ENCODE measurements at places on chromosomes 2 and 18. TPM values are rescaled to one million over a fixed set of nuclear protein-coding genes. Genes with fewer than 3 reads are reported as not detected.

RTKN gene
- 24.6 TPM for total RNA-seq

PER2 gene
- total RNA-seq, result 21.1 TPM

DNA sequence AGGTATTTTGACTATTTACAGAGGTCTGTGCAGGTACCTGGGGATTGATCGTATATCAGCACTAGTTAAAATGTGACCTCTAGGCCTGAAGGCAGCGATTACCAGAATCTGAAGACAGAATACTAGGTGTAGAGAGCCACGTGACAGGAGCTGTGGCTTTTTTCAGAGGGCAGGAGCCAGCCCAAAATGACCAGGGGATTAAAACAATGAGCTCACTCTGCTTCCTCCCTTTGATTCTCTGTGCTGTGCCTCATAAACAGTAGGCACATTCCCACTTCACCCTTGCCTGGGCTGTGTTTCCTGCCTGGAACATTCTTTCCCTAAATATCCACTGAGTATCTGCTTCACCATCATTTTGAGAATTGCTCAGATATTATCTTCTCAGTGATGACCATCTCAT, 15.2 kb downstream of the ITGAV start:
- no peak for DNase-seq

MGAT4A gene
- total RNA-seq, result 20.6 TPM

- no peak for DNase-seq
Measured at GRCh38 chr2:235171550-235172031, 219.8 kb downstream of the SH3BP4 start.

KLHL41 gene
- total RNA-seq, result 0.49 TPM

GRCh38 chr2:160006475-160006874, 55.9 kb downstream of the PLA2R1 start:
- no peak for DNase-seq

GRCh38 chr2:154709215-154709614, 10.7 kb downstream of the KCNJ3 start:
- DNase-seq, result no peak

DNA sequence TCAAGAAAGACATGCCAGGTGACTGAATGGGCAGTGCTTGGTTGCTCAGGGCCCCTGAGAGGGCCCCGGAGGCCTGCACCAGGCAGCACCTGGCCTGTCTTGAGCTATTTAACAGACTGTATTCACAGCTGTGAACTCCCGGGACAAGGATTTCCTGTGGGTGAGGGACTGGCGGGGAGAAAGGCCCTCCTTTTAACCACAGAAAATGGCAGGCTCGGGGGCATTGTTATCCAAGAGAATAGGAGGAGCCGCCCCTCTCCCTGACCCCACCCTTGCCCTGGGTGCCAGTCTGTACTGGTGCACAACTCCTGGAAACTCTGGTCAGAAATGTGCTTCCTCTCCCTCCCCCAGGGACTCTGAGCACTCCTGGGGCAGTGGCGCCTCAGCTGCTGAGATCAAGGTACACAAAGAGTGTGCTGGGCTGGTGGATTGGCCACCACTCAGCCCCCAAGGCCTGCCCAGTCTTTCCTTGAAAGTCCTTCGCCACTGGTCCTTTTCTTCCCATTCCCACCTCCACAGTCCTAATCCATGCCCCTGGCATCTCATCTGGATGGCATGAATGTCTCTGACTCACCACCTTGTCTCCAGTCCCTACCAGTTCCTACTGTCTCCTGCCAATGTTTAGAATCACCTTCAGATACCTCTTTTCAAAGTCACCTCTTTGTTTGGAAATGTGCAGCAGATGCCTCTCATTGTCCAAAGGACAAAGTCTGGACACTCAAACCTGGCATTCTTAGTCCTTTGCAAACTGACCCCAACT, 19.6 kb upstream of the EPAS1 start:
- no peak for DNase-seq

DNA sequence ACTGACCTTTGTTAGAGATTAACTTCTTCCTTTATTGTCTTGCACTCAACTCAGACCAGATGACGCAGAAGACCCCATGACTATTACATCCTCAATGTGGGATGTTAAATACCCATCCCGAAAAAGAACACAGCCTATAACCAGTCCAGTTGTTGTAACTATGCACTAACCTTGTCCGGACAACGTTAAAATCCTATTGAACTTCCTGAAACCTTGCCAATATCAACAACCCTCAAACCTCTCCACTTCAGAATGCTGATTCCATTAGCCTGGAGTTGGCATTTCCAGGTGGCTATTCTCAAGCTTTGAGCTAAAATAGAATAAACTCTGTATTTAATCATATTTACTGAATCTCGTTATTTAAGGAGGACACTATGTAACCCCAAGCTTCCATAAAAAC, 13.6 kb downstream of the NMS start:
- DNase-seq, result no peak

GRCh38 chr2:101442042-101442666, 32.8 kb downstream of the RFX8 start:
- no peak for DNase-seq

GAREM1 gene
- 15.7 TPM for total RNA-seq

GRCh38 chr2:12014088-12014960, 267.9 kb downstream of the LPIN1 start:
- DNase-seq, result no peak

GRCh38 chr2:146079216-146079615, 1559.3 kb upstream of the ZEB2 start:
- no peak for DNase-seq

DNA sequence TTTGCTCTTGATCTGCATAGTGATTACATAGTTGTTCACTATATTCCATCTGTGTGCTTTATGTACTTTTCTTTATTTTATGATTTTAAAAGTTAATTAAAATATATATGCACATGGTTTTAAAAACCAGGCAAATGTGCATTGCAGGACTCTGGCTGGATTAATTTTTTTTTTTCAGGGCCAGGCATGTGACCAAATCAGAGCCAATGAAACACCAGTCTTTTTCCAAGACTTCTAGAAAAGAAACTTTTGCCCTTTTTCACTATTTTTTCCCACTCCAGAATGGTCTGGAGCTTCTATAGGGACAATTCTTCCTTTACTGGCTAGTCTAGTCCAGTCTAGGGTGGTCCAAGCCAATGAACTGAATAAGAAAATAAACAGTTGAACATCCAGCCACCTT, 198.1 kb upstream of the FBXO11 start:
- no peak for DNase-seq

DNA sequence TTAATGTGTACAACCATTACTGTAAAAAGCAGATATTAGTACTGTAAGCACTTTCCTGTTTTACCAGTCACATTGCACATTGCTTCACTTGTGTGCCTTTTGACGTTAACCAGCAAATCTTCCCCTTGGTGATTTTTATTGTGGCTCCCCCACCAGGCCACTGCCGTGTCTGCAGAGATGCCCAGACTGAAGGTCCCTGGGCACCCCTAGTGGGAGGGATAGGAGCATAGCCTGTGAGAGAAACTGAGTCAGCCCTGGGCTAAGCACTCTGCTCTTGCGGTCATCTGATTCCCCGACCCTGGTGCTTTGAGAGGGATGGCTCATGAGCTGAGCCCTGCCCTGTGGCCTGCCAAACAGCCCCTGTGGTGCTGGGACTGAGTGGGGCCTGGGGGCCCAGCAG, 73.4 kb downstream of the INPP4A start:
- DNase-seq, result no peak

DNA sequence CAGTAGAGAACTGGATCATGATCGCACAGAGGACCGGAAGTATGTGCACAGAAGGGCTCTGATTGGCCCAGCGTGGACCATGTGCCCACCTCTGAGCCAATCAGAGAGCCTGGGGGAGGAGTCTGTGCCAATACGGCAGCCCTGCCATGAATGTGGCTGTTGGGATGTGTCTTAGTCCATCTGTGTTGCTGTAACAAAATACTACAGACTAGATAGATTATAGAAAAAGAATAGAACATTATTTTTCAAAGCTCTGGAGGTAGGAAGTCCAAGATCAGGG, 132.0 kb downstream of the NDUFA10 start:
- DNase-seq, result no peak

HRH4 gene
- total RNA-seq, result not detected

DNA sequence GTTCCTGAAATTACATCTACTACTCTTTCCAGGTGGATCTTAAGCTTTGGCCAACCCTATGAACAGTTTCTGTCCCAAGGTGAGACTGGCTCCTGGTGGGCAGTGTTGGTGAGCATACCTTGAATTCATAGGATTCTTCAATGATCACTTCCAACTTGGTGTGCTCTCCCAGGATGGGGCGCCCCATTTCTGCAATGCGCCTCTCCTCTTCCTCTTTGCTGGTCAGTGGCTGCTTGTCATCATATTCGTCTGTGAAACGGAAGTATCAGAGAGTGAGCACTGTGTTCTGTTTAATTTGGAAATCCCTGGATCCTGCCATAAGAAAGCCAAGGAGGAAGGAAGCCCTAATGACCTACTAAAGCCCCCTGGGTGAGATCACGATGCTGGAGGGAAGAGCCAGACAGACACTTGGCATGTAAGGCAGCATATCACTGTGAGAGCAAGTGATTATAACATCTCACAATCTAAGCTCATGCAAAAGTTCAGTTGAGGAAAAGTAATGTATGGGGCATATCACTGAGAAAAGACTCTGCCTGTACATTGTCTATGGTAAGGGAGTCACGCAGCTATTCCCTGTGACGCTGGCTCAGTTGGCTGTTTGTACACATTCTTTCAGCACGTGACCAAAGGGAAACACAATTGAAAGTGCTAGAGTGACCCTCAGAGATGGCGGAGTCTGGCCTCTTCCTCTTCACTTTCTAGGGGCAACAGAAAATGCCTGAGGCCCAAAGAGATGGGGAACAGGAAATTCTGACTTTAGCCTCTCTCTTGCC, 287.0 kb downstream of the SLC8A1 start:
- DNase-seq, result no peak

KIF5C gene
- 13.3 TPM for total RNA-seq

- DNase-seq, result no peak
Measured at GRCh38 chr2:191539068-191539467, 138.9 kb upstream of the NABP1 start.

TUBA3D gene
- 0.74 TPM for total RNA-seq

- DNase-seq, result no peak
Measured at GRCh38 chr18:31498574-31499524, 872 bp downstream of the DSG2 start.

ARHGAP28 gene
- 7.6 TPM for total RNA-seq

DNA sequence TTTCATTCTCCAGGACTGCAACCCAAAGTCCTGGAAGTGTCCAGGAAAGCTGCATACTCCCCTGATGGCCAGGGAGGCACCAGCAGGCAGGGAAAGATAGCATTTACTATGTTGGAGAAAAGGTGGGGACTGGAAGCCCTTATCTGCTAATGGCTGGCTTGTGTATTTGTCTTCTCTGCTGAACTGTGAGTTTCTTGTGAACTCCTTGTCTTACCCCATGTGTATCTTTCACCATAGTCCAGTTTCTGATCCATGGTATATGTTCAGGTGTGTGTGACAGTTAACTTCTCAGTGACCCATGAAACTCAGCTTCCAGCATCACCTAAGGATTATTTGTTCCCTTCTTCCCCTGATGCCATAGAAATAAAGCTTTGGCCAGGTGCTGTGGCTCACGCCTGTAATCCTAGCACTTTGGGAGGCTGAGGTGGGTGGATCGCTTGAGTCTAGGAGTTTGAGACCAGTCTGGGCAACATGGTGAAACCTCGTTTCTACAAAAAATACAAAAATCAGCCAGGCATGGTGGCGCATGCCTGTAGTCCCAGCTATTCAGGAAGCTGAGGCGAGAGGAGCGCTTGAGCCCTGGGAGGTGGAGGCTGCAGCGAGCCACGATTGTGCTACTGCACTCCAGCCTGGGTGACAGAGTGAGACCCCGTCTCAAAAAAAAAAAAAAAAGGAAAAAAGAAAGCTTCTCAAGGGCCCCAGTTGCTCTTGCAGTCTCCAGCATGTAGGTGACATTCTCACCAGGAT, 112.8 kb upstream of the MAP4K3 start:
- DNase-seq, result no peak

DNA sequence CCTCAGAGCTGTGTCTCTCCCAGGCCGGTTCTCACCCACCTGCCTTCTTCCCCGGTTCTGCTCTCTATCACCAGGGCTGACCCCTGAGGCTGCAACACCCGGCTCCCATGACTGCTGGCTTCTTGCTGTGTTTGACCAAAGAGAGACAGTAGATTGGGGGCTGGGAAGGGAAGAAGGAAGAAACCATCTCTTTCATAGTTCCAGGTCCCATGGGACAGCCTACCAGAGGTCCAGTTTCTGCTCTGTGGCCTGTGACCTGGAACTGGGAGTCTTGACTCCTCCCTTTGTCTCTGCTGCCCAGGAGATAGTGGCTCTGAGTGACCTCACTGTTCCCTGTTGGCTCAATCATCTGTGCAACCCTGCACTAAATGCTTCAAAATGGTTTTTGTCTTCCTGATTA, 38.1 kb downstream of the ALPK2 start:
- no peak for DNase-seq

DNA sequence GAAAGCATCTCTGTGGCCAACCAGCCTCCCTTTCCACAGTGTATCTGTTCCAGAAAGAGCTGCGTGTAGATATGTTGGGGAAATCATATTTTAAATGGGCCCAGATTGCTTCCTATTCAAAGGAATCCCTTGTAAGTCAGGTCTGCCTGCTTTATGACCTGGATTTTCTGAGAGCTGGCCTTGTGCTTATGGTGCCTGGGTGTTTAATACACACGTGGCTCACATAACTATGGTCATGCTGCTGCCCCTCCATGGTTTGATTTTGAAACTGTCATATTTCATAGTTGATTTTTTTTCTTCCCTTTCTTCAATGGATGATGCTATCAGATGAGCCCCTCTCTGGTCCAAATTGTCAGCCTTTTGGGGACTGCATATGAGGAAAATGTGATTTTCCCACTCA, 111.5 kb upstream of the CNGA3 start:
- DNase-seq, result no peak

DNA sequence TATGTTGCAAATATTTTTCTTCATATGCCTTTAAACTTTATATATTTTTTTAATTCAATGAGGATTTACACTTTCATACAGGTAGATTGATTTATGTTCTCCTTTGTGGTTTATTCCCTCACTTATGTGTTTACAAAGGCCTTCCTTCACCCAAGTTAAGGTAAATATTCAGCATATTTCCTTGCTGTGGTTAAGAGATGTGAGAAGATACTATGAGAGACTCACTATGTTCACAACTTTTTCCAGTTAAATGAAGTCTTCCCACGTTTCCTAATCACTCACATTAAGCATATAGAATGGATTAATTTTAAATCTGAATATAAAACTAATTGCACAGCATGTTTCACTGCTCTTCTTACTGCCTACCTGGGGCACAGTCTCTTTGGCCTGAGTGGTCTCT, 597 bp downstream of the PECR start:
- DNase-seq, result no peak

EPC2 gene
- 31.9 TPM for total RNA-seq

NABP1 gene
- 35.1 TPM for total RNA-seq

- no peak for DNase-seq
Measured at GRCh38 chr2:26720322-26721114, 28.0 kb downstream of the KCNK3 start.

DNA sequence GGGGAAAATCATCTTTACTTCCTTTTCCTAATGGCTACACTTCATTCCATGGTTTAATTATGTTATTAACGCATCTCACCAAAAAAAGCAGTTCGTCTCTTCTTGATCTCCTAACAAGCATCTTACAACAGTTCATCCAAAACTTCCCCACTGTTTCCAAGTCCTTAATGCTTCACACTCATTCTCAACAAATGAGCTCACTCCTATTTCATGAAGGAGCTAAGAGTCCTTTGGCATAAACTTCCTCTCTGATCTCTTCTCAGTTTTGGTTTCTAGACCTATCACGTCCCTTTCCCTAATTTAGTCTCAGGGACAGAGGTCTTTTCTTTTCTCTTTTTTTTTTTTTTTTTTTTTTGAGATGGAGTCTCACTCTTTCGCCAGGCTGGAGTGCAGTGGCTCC, 205.9 kb upstream of the SLC39A10 start:
- DNase-seq, result no peak

CCDC138 gene
- total RNA-seq, result 4.9 TPM
